Stomach (tissue), 19 donors: ENCODE measurements at places on chromosomes 7 and 10. TPM values are rescaled to one million over a fixed set of nuclear protein-coding genes. Genes with fewer than 3 reads are reported as not detected.

GRCh38 chr7:44184873-44185446, 4.3 kb downstream of the GCK start:
- no peak overlapping the region for H3K4me3 ChIP-seq
- H3K27me3 ChIP-seq = peaks cover 14% of the 10 kb centered on the region
- no peak overlapping the region for H3K27ac ChIP-seq
- DNase-seq = no peak
- H3K36me3 ChIP-seq = peaks cover 6% of the 10 kb centered on the region
- no peaks in the 10 kb centered on the region for H3K4me1 ChIP-seq

- H3K4me3 ChIP-seq = no peak overlapping the region
- peak; percentile 25 for DNase-seq
- H3K27ac ChIP-seq = no peak overlapping the region
Observed at GRCh38 chr7:55526770-55527169, 45.5 kb downstream of the VOPP1 start.

GRCh38 chr7:69596723-69597277, 1.5 kb upstream of the AUTS2 start:
- peak overlapping the region; percentile 89 for H3K27ac ChIP-seq
- H3K36me3 ChIP-seq = no peaks in the 10 kb centered on the region

The CCL26 gene
- total RNA-seq = not detected

- DNase-seq = no peak
- H3K4me1 ChIP-seq = peaks cover 55% of the 10 kb centered on the region
- no peaks in the 10 kb centered on the region for H3K36me3 ChIP-seq
Observed at GRCh38 chr7:55113760-55114540, 95.1 kb downstream of the EGFR start.

- no peak overlapping the region for H3K4me3 ChIP-seq
- no peaks in the 10 kb centered on the region for H3K4me1 ChIP-seq
- DNase-seq = no peak
- no peaks in the 10 kb centered on the region for H3K36me3 ChIP-seq
Observed at GRCh38 chr10:47243356-47243755, 56.6 kb upstream of the GDF10 start.

DNA sequence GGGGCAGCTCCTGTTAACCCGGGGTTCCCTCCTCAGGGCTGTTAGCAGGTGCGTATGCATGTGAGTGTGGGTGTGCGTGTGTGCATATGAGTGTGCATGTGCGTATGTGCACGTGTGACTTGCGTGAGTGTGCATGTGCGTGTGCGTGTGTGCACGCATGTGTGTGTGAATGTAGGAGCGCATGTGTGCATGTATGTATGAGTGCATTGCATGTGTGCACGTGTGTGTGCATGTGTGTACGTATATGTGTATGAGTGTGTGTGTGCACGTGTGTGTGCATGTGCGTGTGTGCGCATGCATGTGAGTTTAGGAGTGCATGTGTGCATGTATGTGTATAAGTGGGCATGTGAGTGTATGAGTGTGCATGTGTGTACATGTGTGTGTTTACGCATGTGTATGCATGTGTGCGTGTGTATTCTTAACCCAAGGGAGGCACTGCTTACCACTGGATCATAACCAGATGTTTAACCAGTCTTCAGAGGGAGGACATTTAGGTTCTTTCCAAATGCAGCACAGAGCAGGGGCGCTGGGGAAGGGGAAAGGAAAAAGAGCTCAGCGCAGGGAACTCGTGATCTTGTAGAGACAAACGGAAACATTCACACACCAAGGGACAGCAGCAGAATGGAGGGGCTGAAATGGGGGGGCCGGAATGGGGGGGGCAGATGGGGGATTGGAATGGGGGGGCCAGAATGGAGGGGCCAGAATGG, 45.0 kb downstream of the PWWP2B start:
- H3K4me1 ChIP-seq = peaks cover 11% of the 10 kb centered on the region
- H3K27me3 ChIP-seq = no peaks in the 10 kb centered on the region
- H3K27ac ChIP-seq = no peak overlapping the region
- no peaks in the 10 kb centered on the region for H3K36me3 ChIP-seq
- no peak overlapping the region for H3K4me3 ChIP-seq

DNA sequence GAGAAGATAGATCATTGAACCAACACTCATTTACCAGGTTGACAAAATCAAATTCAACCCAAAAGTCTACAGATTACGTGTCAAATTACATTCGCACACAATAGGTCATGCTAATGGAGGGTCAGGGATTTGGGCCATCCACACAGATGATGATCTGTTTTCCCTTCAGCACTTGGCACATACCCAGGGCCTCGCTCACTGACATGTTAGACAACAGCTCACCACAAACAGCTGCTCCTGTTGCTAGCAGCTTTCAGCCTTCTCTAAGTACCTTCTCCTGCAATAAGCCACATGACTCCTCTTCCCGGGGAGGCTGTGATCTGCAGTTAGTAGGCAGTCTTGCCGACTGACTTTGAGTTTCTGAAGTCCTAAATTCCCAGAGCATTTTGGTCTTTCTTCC, 18.4 kb downstream of the NKX2-3 start:
- H3K27me3 ChIP-seq = peaks cover 98% of the 10 kb centered on the region
- DNase-seq = no peak
- H3K4me1 ChIP-seq = no peaks in the 10 kb centered on the region
- no peaks in the 10 kb centered on the region for H3K36me3 ChIP-seq
- H3K27ac ChIP-seq = no peak overlapping the region

DNA sequence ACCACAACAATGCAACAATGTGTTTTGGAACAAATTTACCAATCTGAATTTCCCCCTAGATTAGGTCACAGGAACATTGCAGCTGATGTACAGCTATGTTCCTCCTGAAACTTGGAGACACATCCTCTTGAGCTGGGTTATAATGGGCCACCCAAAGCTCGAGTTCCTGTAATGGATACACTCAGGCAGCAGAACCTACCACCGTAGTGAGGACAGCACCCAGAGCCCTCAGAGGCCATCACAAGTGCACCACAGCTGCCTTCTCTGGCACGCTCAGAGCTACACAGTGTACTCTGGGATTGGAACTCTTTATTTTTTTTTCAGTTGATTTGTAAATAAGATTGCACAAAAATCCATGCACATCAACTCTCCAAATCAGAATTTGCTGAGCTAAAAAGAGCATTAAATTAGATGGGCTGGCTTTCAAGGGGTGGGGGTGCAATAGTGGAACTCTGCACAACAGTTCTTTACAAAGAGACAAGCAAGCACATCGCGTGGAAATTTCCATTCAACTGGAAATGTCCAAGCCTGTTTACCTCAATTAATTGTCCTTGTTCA, 56.7 kb downstream of the EGFR start:
- no peaks in the 10 kb centered on the region for H3K27me3 ChIP-seq
- no peak overlapping the region for H3K4me3 ChIP-seq
- peak; percentile 42 for DNase-seq
- H3K4me1 ChIP-seq = peaks cover 50% of the 10 kb centered on the region
- no peaks in the 10 kb centered on the region for H3K36me3 ChIP-seq

GRCh38 chr10:119461923-119462322, 80.6 kb downstream of the RGS10 start:
- H3K4me3 ChIP-seq = no peak overlapping the region
- DNase-seq = no peak
- no peak overlapping the region for H3K27ac ChIP-seq
- H3K4me1 ChIP-seq = no peaks in the 10 kb centered on the region
- H3K36me3 ChIP-seq = peaks cover 25% of the 10 kb centered on the region

DNA sequence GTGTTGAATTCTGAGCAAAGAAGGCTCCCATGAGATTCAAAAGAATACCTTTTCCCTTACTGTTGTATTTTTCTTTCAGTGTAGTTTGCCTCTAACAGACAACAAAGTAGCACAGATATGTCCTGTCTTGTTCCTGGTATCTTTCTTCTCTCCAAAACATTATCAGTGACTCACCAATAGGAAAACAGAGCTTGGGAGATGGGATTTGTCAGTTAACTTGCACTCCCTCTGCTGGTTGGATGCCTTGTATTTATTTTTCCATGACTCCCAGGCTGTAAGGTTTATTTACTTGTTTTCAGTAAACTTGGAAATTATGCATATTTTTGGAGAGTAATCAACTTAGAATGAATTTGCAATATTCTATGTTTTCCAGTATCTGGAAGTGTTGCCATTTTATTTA, 129.7 kb downstream of the SAMD9 start:
- H3K27ac ChIP-seq = no peak overlapping the region
- H3K4me1 ChIP-seq = no peaks in the 10 kb centered on the region
- no peaks in the 10 kb centered on the region for H3K36me3 ChIP-seq
- no peaks in the 10 kb centered on the region for H3K27me3 ChIP-seq
- no peak for DNase-seq
- no peak overlapping the region for H3K4me3 ChIP-seq

DNA sequence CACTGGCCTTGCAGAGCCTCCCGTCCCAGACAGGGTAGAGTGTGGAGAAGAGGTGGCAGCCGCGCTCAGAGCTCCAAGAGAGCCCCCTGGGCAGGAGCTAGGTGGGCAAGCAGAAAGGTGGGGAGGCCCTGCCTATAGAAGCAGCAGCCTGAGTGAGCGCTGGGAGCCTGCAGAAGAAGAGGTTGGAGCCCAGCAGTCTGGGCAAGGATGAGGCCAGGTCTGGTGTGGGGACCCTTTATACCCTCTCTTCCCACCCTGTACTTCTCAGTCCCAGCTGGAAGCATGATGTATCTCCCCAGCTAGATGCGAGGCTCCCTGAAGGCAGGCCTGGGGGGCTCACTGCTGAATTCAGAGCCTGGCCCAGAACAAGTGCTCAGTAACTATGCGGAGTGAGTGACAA, 44.5 kb upstream of the ZMIZ1 start:
- no peak for DNase-seq
- peaks cover 5% of the 10 kb centered on the region for H3K4me1 ChIP-seq
- H3K27me3 ChIP-seq = no peaks in the 10 kb centered on the region
- no peak overlapping the region for H3K4me3 ChIP-seq
- H3K36me3 ChIP-seq = no peaks in the 10 kb centered on the region

The CTTNBP2 gene
- total RNA-seq = 0.89 TPM

DNA sequence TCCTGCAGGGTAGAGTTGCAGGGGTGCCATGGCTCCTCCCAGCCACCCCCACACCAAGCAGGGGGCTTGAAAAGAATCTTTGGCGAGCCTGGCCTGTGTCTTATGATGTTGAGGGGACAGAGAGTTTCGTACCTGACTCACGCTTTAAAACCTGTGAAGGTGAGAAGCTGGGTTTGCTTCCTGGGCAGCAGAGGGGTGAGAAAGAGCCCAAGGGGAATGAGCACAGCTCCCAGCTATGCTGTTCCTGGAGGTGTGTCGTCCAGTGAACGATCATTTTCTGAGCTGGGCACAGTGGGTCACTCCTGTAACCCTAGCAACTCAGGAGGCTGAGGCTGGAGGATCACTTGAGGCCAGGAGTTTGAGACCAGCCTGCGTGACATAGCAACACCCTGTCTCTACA, 13.5 kb upstream of the ADRB1 start:
- DNase-seq = no peak
- H3K36me3 ChIP-seq = no peaks in the 10 kb centered on the region
- no peaks in the 10 kb centered on the region for H3K27me3 ChIP-seq
- H3K4me1 ChIP-seq = peaks cover 16% of the 10 kb centered on the region

DNA sequence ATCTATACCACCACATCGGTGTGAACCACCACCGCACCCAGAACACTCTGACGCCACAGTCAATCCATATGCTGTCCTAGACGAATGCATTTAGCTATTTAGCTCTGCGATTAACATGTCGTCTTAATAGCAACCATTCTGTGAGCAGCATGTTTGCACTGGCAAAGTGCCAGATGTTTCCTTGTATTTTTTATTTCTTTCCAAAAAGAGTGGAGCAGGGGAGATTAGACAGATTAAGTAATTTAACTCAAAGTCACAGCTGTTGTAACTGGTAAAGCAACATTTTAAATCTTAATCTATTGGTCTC, 57.0 kb upstream of the ARL4A start:
- no peaks in the 10 kb centered on the region for H3K36me3 ChIP-seq
- no peak for DNase-seq
- H3K27ac ChIP-seq = no peak overlapping the region
- no peak overlapping the region for H3K4me3 ChIP-seq
- H3K27me3 ChIP-seq = no peaks in the 10 kb centered on the region

The INMT gene
- total RNA-seq = 8.4 TPM

DNA sequence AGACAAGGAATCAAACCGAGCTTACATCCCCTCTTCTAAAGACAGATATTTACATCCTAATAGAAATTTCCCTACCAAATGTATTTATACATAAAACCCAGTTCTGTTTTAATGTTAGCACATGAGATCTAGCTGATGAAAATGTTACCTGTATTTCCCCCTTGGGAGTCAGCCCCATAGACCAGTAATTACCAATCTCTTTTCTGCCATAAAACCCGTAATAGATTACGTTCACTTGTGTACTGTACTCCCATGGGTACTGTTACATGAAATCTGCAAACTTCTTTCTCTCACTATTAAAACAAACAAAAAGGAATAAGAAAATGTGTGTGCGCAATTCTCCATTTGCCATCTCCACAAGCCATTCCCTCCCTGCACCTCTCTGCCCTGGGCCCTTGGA, 450.9 kb downstream of the CALN1 start:
- no peaks in the 10 kb centered on the region for H3K36me3 ChIP-seq
- no peak overlapping the region for H3K4me3 ChIP-seq
- no peak overlapping the region for H3K27ac ChIP-seq
- H3K27me3 ChIP-seq = no peaks in the 10 kb centered on the region
- DNase-seq = no peak

- H3K27ac ChIP-seq = peak overlapping the region; percentile 87
- no peak for DNase-seq
- H3K36me3 ChIP-seq = peaks cover 10% of the 10 kb centered on the region
Observed at GRCh38 chr7:604884-605531, 85.4 kb upstream of the PDGFA start.

- no peak for DNase-seq
- H3K4me3 ChIP-seq = no peak overlapping the region
- no peaks in the 10 kb centered on the region for H3K36me3 ChIP-seq
- no peaks in the 10 kb centered on the region for H3K4me1 ChIP-seq
- H3K27ac ChIP-seq = no peak overlapping the region
Observed at GRCh38 chr7:84786073-84786472, 400.8 kb downstream of the SEMA3D start.

The TCAF2 gene
- total RNA-seq = 3.5 TPM

The ASB15 gene
- total RNA-seq = not detected

GRCh38 chr7:82284936-82285519, 158.5 kb downstream of the CACNA2D1 start:
- H3K4me3 ChIP-seq = no peak overlapping the region
- H3K36me3 ChIP-seq = no peaks in the 10 kb centered on the region
- no peak for DNase-seq
- no peaks in the 10 kb centered on the region for H3K27me3 ChIP-seq
- H3K4me1 ChIP-seq = peaks cover 17% of the 10 kb centered on the region

The MYOZ1 gene
- not detected for total RNA-seq

The CALHM3 gene
- total RNA-seq = not detected

DNA sequence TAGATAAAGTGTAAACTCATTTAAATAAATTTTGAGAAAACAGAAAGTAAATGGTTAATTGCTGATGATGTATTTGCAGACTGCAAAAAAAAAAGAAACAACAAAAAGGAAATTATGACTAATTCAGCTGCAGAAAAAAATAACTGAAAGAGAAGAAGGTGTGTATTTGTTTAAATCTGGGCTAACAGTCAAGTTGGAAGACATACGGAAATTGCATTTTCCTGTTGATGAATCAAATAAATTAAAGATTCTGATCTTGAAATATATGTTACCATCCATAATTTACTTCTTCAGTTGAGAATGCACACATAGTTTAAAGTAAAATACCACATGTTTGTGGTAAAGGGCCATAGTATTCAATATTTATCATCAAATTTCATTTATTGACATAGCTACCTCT, 19.3 kb upstream of the ING3 start:
- DNase-seq = no peak
- H3K27ac ChIP-seq = no peak overlapping the region
- no peak overlapping the region for H3K4me3 ChIP-seq
- no peaks in the 10 kb centered on the region for H3K27me3 ChIP-seq
- H3K4me1 ChIP-seq = no peaks in the 10 kb centered on the region
- H3K36me3 ChIP-seq = no peaks in the 10 kb centered on the region
